CD4-positive, alpha-beta T cell treated with Interleukin-1 beta for 1 hour (primary cell): ENCODE measurements at places on chromosomes 4 and X.
A peak's percentile ranks its signal among the peaks of the same experiment; 100 is the strongest.

DNA sequence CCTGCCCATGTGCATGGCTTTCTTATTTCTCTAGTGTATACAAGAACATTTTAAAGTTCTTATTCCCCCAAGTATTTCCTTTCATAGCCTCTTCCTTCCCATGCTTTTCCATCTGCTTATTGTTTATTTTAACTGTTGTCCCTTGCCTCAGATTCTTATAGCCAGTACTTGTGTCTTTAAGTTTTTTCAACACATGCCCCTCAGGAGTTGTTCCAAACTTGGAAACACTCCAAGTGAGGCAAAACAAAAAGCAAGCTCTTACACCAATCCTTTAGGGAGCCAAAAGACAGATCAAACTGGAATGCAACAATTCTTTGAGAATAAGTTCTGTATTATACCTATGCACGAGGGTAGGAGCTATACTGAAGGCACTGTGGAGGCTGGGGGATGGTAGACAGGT lies 222.0 kb upstream of the STK26 start:
- no peak for DNase-seq

DNA sequence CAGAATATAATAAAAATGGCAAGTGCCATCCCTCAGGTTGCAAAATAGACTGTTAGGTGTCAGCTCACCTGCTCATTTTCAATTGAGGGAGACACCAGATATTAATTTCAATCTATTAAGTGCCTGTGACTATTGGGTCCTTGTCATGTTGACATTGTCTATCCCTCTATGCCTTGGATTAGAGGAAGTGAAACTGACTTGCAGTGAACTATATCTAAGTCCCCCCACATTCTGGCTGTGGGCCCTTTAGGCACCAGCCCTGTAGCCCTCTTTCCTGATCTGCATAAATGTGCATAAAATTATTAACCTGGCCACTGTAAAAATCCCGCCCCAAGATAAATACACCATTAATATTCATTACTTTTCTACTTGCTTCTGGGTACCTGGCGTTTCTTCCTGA lies 293.0 kb upstream of the CLNK start:
- DNase-seq, result no peak

- DNase-seq, result no peak
These were observed 111.2 kb upstream of the PLS3 start for GRCh38 chrX:115449742-115450141.

DNA sequence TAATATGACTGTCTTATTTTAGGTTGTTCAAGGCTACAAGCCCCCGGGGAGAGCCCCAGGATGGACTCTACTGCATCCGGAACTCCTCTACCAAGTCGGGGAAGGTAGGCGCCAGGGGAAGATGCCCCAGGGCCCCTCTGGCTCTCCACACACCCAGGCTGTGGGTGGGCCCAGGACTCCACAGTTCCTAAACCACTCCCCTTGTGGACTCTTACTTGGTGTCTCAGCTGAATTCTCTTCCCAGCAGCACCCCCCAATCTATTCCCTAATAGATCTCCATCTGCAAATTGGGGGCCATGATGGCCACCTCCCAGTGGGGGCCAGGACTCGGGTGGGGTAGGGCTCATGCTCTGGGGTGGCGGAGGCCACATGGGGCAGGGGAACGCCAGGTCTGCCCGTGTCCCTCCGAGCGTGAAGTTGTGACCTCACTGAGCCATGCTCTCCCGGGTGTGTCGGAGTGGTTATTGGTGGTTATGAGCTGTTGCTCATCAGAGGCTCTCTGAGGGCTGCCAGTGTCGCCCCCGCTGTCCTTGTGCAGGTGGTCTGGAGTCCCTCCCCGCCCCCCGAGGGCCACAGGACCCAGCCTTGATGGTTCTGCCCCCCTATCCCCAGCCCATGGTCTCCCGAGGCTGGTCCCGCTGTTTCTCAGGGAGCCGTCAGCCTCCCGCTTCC lies 11.2 kb upstream of the ADD1 start:
- no peak for DNase-seq

DNA sequence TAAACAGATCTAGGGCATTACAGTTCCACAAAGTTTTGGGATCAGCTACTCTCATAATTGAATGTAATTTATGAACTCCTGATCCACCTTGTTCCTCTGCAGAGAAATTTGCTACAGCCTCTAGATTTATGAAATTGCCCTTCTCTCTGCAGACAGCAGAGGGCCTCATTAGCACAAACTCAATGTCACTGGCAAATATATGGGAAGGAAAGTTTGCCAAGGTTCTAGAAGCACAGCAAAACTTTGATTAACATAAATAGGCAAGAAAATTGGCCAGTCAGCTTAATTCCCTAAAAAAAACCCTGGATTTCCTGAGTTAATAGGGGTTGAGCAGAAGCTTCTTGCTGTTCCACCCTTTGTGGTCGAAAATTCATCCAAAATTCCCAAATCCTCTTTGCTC lies 31.5 kb downstream of the PRPS1 start:
- DNase-seq, result peak; percentile 59

- DNase-seq, result no peak
These were observed 32.3 kb downstream of the NOP14 start for GRCh38 chr4:2930758-2931511.

GRCh38 chr4:183758061-183758757 lies 99.1 kb downstream of the TRAPPC11 start:
- no peak for DNase-seq

DNA sequence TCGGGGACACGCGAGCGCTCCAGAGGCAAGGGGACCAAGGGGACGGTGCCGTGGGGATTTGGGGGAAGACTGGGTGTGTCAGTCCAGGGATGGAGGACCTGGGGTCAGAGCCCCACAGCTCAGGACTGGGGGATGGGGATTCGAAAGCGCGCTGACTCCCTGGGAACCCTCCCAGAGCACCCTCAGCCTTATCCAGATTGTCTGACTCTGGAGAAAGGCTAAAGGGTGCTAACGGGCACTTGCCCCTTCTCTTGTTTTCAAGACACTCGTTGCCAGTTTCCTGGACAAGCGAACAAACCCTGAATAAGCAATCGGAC lies 1.1 kb downstream of the DOCK11 start:
- DNase-seq, result no peak

GRCh38 chr4:137545461-137545861 lies 13.2 kb upstream of the PCDH18 start:
- DNase-seq, result no peak

DNA sequence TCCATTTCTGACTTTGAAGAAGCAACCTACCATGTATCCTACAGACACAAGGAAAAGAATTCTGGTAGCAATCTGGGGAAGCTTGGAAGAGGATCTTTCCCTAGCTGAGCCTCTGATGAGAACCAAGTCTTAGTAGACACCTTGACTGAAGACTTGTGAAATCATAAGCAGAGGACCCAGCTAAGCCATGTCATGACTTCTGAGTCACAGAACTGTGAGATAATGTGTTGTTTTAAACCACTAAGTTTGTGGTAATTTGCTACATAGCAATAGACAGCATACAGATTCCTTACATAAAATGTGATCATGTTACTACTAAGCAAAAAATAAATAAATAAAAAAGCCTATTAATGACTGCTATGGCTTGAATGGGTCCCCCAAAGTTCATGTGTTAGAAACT lies 71.3 kb upstream of the ANKRD50 start:
- no peak for DNase-seq

DNA sequence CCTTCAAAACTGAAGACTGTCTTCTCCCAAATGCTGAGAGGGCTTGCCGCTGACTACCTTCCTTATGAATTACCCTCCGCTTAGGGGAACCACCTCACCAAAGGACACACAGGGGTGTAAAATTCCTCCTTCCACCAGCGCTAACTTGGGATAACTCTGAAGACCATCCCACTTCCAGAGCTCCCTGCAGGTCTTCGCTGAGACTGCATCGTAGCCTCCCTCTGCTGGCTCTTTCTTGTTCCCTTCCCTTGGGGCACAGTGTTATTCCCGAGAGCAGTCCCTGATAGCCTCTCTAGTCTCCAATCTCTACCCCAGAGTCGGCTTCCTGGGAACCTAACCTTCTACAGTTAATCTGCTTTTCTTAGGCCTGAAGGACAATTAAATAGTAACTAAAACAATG lies 725.5 kb upstream of the ATOH1 start:
- DNase-seq, result no peak

- DNase-seq, result peak; percentile 23
These were observed 12.7 kb upstream of the PAQR3 start for GRCh38 chr4:78951862-78952472.

- no peak for DNase-seq
These were observed at the start of gene NPFFR2 for GRCh38 chr4:72031868-72032608. NPFFR2 (plus strand) TSS chr4:72032000; CDS start chr4:72128592, 96,592 bp downstream.

GRCh38 chr4:15489551-15489950 lies 19.9 kb downstream of the CC2D2A start:
- DNase-seq, result no peak

DNA sequence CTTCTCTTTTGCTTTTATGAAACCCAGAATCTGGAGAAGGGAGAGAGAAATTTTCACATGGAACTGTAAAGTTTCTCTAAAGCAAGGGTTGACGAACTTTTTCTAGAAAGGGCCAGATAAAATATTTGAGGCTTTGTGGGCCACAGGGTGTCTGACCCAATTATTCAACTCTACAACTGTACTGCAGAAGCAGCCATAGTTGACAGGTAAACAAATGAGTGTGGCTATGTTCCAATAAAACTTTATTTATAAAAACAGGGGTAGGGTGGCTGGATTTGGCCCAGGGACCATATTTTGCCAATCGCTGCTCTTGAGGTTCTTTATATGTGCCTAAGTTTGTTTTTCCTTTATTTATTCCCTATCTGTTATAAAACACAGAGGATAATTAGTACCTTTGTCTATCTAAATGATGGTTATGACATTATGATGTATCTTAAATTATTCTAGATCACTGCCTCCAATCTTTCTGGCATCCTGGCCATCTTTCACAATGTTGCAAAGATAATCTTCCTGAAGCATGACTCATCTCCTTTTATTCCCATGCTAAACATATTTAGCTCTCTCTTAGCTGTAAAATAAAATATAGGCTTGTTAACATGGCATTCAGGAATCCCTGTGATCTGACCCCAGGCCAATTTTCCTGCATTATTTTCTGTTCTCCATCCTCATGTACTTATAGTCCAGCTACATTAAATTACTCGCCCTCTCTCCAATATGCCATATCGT lies 106.8 kb upstream of the CBLL2 start:
- no peak for DNase-seq
